ENCODE measurements at places on chromosomes 1 and 21. TPM values are rescaled to one million over a fixed set of nuclear protein-coding genes. Genes with fewer than 3 reads are reported as not detected.

DNA sequence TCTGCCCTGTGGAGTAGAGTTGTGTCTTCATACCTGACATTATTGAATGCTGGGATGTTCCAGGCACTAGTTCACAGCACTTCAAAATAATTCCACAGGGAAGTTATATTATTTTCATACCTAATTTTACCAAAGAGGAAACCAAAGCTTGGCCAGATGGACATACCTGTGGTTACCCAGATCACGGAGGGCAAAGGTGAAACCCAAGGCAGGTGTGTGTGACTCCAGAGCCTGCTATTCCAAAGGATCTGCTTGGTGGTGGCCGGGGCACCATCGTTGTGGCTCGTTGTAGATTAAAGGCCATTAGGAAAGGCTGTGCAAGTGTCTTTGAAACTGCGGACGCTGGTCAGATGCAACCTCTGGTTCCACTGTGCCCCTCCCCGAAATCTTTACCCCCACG, 108.6 kb downstream of the ZBTB18 start:
- no peak for DNase-seq

DNA sequence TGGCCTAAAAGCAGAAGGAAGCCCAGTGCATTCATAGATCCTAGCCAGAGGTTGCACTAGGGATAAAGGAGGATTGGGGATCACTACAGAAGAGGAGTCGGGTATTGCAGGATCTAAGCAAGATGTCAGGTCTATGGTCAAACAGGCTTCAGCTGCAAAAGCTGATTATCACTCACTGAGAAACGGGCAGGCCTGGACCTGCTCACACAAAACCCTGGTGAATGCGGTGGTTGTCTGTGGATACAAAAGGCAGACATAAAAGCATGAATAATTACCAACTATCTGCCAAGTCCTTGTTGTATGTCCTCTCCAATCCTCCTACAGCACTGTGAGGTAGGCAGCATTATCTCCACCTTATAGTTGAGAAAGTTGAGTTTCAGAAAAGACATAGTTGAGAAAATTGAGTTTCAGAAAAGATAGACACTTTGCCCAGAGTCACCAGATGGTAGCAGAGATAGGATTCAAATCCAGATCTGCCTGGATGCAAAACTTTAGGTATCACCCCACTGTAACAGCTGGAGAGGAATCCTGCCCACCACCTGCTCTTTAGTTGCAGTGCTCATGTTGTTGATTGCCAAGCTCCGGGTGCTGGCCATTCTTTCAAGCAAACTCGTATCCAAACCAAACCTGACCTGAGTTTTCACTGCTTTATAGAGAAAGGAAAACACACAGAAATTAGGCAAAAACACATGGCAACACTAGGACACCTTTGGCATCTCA, 49.6 kb upstream of the HOOK1 start:
- no peak for DNase-seq

GRCh38 chr1:210758761-210759160, 375.2 kb downstream of the KCNH1 start:
- DNase-seq: no peak

DNA sequence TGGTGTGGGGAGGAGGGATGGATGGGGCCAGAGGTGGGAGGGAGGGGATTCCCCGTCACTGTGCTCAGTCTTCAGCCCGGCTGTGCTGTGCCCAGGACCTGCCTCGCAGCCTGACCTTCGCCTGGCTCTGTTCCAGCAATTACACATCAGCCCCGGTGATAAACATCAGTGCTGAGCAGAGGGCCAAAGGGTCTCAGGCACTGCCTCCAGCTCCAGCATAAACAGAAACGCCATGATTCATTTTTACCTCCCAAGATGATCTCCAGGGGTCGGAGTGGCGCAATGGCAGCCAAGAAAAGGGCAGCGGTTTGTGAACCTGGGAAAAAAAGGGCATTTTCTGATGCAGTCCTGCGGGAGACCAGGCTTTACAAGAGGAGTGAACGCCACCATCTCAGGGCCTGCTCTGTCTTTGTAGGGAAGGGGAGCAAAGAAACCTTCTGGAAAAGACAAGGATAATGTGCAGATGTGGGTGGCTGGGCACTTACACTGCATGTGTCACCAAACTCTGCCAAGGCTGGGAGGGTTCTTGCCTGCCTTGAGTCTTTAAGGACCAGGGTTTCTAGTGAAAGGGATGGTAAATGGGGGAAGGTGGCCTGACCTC, 28.1 kb downstream of the SHISA4 start:
- no peak for DNase-seq

GRCh38 chr21:44943005-44943685, 3.3 kb downstream of the SLX9 start:
- no peak for DNase-seq

- DNase-seq: no peak
Observed at GRCh38 chr1:190436615-190437014, 41.0 kb downstream of the BRINP3 start.

The RBP7 gene
- 2.4 TPM for total RNA-seq

The FLG2 gene
- not detected for total RNA-seq

The NUP210L gene
- 0.21 TPM for total RNA-seq

Measured in urinary bladder (tissue), 4 donors.